ENCODE measurements at places on chromosomes 2 and 18. TPM values are rescaled to one million over a fixed set of nuclear protein-coding genes. Genes with fewer than 3 reads are reported as not detected.

DNA sequence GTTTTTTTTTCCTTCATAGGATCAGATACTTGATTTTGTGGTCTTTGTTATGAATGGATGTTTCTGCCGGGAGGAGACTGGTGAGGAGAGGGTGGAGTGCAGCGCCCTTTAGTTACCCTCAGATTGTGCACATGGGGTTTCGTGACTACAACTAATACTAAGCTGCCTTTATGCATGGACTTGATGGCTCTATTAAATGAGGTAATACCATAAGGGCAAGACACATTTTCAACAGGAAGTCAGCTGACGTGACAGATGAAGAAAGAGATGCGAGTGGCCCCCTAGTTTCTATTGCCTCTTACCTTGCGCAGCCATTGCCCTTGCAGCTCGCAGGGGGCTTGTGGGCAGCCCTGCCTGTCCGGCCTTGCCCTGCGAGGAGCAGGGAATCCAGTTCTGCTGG, 24.4 kb downstream of the ZNF407 start:
- DNase-seq, result no peak

DNA sequence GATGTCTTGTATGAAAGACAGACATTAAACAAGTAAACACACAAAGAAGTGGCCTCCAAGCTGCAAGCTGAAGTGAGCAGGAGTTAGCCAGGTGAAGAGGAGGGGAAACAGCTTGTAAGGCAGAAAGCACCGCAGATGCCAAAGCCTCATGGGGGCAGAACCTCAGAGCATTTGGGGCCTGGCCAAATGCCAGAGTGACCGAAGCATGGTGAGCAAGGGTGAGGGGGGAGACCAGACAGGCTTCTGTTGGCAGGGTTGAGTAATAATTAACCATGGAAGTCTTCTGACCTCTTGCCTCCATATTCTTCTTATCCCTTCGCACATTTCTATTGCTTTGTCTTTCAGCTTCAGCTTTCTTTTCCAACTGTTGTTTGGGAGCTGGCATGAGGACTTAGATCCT, 5.6 kb downstream of the QPCT start:
- no peak for DNase-seq

- DNase-seq, result no peak
Measured at GRCh38 chr2:69603146-69603743, 40.3 kb downstream of the AAK1 start.

DNA sequence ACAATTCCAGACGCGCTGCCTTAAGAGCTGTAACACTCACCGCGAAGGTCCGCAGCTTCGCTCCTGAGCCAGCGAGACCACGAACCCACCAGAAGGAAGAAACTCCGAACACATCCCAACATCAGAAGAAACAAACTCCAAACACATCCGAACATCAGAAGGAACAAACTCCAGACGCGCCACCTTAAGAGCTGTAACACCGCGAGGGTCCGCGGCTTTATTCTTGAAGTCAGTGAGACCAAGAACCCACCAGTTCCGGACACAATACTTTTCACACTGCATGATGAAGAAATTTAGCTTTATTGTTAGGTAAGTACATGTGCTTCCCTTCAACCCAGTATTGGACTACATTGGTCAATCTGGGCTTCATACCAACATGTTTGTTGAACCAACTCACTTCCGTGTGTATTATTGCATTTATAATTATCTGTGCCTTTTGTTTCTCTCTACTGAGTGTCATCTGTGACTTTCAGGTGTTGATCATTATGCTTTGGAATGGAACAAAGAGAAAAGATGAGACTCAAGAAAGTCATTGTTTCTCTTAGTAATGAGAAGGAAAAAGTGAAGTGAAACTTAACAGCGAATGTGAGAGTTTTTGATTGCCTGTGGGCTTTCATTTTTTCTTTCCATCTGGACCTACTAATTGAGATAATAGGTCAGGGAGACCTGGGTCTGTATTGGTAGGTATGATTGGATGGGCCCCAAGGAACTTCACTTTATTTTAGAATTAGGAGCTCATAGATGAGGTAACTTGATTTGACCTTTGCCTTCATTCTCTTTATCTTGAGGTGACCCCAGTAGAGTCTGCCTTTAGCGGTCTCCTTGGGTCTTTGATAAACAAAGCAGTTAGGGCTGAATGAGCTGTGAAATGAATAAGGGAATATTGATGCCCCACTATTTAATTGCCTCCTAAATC, 76.1 kb upstream of the CAVIN2 start:
- DNase-seq, result no peak

DNA sequence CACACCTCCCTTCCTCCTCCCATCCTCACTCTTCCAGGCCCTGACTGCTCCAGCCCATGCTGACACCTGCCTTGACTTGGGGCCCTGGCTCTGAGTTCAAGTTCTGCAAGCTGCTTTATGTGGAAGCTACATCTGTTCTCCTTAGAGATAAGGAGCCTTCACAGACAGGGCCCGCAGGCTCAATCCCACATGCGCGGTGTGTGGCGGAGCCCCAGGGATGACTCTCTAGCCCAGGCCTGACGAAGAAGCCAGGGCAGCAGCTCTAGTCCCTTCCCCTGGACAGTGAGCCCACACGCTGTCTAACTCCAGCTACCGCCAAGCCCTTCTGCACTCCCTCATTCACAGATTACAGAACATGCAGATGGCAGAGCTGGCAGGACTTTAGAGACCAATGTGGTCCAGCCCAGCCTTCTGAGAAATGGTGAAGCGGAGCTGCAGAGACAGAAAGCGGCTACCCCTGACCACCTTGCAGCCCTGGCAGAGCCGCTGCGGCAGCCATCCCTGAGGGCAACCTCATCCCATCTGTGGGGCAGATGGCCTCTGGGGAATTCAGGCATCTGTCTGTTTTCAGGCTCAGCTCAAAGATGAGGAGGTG, 304.3 kb downstream of the CELF4 start:
- no peak for DNase-seq

- DNase-seq, result no peak
Measured at GRCh38 chr2:170227507-170227947, 49.6 kb downstream of the MYO3B start.

DNA sequence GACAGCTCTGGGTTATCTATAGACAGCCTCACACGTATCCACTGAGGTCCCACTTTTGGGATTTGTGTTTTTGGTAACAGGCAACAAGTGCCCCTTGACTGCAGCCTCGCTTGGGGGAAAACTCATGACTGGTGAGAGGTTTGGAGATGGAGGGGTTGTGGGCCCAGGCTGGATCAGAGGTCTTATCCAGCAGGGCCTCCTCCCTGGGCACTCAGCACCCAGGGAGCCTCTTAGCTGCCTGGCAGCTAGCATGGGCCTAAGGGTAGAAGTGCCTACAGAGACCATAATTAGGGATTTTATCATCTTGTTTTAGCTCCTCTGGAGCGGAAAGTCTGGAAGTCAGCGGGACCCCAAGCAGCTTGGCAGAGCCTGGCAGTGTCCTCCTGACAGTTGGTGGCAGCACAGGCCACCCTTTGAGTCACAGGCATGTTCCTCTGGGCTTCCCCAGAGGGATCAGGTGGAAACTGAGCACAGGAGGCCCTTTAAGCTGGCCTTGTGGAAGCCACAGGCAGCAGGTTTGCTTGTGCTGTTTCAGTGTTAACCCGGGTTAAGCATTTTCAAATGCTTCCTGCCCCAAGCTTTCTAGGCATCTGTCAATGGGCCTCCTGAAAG, 143.1 kb downstream of the KCTD1 start:
- DNase-seq, result no peak

MOB1A gene
- total RNA-seq, result 71.2 TPM

FAM237A gene
- not detected for total RNA-seq

CYP27C1 gene
- total RNA-seq, result 4.3 TPM

KCNG2 gene
- 0.49 TPM for total RNA-seq

LRP1B gene
- 1.7 TPM for total RNA-seq

CRIM1 gene
- 78.7 TPM for total RNA-seq

PDE11A gene
- 0.39 TPM for total RNA-seq

LBX2 gene
- 0.20 TPM for total RNA-seq

All from skin of body (tissue), 3 donors.